ENCODE measurements at places on chromosomes 16 and 17. TPM values are rescaled to one million over a fixed set of nuclear protein-coding genes. Genes with fewer than 3 reads are reported as not detected.

HSD11B2 gene
- total RNA-seq, result 29.1 TPM

DHRS7C gene
- total RNA-seq, result not detected

CAVIN1 gene
- total RNA-seq, result 273 TPM

RNF227 gene
- total RNA-seq, result 3.5 TPM

KIF19 gene
- 0.32 TPM for total RNA-seq

RNF213 gene
- total RNA-seq, result 147 TPM

NPIPB8 gene
- not detected for total RNA-seq

TPPP3 gene
- 12.3 TPM for total RNA-seq

CNTNAP1 gene
- 8.1 TPM for total RNA-seq

ACSM2A gene
- 0.26 TPM for total RNA-seq

LAT gene
- 14.3 TPM for total RNA-seq

DOC2A gene
- 18.8 TPM for total RNA-seq

KIF2B gene
- not detected for total RNA-seq

TNFRSF17 gene
- total RNA-seq, result 0.46 TPM

CDC6 gene
- total RNA-seq, result 6.8 TPM

ABCC12 gene
- 0.69 TPM for total RNA-seq

RPL23 gene
- 984 TPM for total RNA-seq

TCAP gene
- 2.0 TPM for total RNA-seq

MT1F gene
- 36.6 TPM for total RNA-seq

BRD7 gene
- total RNA-seq, result 59.1 TPM

CA7 gene
- total RNA-seq, result not detected

CDRT15L2 gene
- total RNA-seq, result not detected

CPHXL2 gene
- total RNA-seq, result not detected

TAOK1 gene
- total RNA-seq, result 62.5 TPM

TEKT1 gene
- not detected for total RNA-seq

KCNJ18 gene
- total RNA-seq, result not detected

All from mucosa of gallbladder (tissue), 1 donor.